Nephron progenitor cell (in vitro differentiated cells): ENCODE measurements at places on chromosomes 13 and 19.
A peak's percentile ranks its signal among the peaks of the same experiment; 100 is the strongest.

GRCh38 chr13:99527301-99527700 is 26.0 kb downstream of the TM9SF2 start:
- no peak for DNase-seq

GRCh38 chr13:61408571-61408970 is 7.1 kb downstream of the PCDH20 start:
- DNase-seq, result no peak

GRCh38 chr19:18488838-18489626 is 32.8 kb downstream of the ELL start:
- DNase-seq, result peak; percentile 70

- no peak for DNase-seq
Observed at GRCh38 chr19:18919900-18920214, 342 bp downstream of the DDX49 start.
